RCC 7860 (cell line): ENCODE measurements at places on chromosomes 6 and 20.

DNA sequence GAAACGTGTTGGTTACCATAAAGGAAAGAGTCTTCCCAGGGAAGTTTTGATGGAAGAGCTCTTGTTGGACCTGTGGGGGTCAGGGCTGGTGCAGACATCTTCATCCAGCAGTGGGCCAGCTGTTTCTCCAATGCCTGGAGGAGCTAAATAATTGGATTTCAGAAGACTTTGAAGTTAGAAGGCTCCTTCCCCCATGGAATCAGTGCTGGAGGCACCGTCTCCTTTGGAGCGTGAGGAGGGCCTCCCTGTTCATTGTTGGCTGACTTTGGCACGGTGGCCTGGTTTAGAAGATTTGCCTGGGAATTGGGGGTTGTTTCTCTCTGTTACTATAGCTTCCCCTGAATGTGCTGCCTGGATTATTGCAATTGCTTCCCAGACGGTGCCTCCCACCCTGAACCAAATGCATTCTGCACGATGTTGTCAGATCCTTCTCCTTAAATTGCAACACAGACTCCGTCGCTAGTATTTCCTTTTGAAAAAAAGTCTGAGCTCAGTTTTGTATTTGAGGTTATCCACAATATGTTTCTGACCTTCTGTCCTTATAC lies 27.7 kb upstream of the KCNG1 start:
- no peak for DNase-seq

- no peak for DNase-seq
These were observed 6.7 kb upstream of the EMILIN3 start for GRCh38 chr20:41373251-41373783.

DNA sequence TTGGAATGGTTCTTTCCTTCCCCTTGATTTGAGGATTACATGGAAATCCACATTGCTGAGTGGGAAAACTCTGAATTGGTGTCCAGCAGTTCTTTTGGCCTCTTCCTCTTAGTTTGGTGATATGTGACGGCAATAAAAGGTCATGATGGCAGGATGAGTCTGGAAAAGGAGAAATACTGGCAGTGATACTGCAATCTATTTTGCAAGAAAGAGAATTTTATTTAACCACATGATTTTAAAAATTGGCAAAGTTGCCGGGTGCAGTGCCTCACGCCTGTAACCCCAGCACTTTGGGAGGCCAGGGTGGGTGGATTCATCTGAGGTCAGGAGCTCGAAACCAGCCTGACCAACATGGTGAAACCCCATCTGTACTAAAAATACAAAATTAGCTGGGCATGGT lies 73.1 kb downstream of the ADTRP start:
- DNase-seq: no peak

- no peak for DNase-seq
These were observed 8.0 kb downstream of the CST3 start for GRCh38 chr20:23629542-23630391.

DNA sequence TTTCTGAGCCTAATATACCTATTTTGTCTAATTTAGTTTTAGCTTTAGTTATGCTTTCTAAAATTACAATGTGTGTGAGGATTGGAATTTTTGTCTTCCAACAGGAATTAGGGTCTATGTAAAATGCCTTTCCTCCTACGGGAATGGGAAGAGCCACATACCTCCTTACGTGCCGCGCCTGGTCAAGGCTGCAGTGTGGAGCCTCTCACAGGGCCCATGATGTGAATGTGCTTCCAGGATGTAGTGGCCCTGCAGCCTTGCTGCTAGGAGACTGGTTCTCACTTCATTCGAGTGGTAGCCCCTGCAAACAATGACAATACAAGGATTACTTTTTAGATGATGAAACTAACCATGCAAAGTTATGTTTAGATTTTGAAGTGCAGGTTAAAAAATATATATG lies 110.2 kb downstream of the SOBP start:
- DNase-seq: no peak

DNA sequence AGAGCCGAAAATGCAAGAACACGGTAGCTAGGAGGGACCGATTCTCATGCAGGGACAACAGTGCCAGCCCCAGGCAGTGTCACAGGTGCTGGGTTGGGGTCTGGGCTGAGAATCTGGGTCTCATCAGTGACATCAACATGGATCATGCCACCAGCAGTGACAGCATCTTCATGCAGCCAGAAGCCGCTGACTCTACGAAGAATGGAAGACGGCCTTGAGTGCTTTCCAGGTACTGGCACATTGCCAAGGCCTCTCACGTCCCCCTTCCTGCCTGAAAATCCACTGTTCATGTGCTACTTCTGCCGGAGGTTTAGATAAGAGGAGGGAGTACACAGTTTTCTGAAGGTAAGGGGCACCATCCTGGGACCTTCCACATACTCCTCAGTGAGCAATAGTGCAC lies 141.1 kb upstream of the FOXQ1 start:
- no peak for DNase-seq

GRCh38 chr6:117947234-117947633 lies 40.2 kb downstream of the SLC35F1 start:
- DNase-seq: no peak

DNA sequence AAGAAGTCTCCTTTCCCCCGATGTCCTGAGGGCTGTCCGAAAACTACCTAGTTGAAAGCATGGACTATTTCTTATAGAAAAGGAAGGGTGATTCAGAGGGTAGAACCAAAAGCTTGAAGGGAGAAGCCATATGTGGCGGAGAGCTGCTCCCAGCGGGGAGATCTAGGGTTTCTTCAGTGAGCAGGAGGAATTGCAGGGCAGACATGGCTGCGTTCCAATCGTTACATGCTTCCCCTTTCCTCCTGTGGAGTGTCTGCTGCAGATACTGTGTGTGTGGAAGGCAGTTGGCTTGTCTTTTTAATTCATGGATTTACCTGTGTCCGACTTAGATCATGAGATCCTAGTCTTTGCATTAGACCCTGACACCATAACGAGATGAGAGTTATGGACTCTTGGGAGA lies 799.5 kb downstream of the QKI start:
- no peak for DNase-seq

DNA sequence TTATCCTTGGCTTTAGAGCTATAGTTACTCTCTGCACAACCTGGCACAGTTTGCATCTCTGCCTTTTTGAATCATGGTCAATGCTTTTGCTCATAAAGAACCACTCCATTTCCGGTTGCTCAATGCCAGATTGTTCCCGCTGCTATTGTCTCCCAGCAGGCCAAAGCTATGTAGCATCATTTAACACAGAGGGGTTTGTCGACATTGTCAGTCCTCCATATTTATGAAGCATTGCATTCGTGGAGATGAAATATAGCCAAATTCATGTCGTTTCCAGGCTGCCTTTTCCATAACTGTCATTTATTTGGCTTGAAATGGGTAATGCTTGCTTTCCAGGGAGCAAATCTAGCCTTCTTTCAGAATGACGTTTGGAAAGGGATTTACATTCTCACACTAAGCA lies 598.8 kb downstream of the EPHA7 start:
- no peak for DNase-seq

DNA sequence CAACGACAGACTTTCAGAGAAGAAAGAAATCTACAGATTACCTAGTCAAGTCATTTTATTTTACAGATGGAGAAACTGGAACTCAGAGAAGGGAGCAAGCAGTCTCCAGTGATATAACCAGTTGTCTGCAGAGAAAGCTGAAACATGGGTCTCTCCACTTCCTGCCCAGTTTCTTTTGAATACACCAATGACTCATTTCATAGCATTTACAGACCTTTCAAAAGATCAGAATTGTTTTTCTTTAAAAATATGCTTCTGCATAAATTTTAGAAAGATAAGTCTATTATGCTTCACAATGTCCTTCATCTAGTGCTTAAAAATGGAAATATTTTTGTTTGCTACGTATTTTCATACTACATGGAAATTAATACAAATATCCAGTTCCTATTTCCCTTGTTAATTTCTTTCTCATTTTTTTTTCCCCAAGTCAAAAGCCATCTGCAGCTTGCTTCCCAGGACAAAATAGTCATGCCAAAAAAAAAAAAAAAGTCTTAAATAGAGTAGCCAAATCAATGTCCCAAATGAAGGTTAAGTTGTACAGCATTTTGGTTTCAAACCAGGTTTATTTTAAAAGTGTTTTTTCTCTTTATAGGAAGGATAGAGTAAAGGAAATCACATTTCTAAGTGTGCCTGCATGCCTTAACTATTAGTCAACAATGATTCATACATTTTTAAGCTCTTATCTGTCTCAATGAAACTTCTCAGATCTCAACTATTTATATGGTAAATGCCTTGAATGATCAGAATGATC lies 36.9 kb downstream of the ARHGAP18 start:
- DNase-seq: peak; percentile 83

- DNase-seq: no peak
These were observed 726 bp upstream of the EMILIN3 start for GRCh38 chr20:41367393-41367695.

- DNase-seq: no peak
These were observed 31.7 kb upstream of the OSTM1 start for GRCh38 chr6:108106261-108106660.

DNA sequence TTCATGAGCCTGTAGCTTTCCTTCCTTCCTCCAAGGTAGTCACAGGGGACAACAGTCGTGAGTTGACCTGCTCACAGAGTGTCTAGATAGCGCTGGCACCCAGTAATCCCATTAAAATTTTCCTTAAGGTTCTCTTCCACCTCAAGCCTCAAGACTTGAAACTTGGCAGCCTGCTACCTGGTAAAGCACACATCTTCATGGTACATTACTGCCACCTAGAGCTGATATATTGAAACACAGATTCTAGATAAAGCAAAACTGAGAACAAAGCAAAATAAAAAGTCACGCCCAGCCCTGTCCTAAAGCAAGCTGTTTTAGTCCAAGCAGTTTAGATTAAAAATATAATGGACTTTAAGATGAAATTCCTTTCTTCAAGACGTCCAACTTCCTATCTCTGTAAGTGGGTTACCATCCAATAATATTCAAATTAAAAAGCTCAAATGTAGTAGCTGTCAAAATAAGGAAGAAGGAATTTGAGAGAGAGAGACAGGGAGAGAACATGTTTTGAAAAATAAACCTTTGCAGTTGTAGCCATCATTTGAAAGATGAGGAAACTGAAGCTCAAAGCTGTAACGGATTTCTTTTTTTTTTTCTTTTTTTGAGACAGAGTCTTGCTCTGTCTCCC lies 50.7 kb upstream of the CD83 start:
- DNase-seq: peak; percentile 61

GRCh38 chr20:20073801-20074371 lies 21.6 kb downstream of the CFAP61 start:
- DNase-seq: no peak

DNA sequence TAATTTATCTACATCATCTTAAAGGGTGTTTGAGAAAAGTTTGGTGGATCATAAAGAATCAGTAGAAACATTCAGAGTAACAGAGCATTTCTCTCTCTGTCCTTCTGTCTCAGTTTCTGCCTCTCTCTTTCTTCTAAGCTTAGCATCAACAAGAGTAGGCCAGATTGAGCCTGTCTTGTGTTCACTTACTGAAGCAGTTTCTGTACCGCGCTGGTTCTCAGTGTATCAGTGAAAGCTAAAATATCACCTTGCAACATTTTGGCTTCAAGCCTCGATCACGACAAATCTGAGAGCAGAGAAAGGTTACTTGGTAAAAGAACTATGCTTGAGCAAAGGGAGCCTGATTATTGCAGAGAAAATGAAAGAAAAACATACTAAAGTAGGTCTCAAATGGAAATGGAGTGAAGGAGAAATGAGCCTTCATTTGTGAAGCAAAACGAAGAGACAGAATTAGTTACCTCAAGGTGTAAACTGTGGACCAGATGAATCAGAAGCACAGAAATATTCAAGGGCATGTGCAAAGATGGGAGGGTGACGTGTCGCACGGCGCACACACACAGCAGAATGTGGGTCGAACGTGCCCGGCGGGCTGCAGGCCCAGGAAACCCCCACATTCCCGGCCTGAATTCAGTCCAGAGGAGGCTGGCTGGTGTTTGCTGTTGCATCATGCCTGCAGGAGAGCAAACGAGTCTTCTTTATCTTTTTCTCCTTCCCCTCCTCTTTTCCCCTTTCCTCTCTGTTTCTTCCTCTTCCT lies 509.3 kb downstream of the QKI start:
- no peak for DNase-seq

DNA sequence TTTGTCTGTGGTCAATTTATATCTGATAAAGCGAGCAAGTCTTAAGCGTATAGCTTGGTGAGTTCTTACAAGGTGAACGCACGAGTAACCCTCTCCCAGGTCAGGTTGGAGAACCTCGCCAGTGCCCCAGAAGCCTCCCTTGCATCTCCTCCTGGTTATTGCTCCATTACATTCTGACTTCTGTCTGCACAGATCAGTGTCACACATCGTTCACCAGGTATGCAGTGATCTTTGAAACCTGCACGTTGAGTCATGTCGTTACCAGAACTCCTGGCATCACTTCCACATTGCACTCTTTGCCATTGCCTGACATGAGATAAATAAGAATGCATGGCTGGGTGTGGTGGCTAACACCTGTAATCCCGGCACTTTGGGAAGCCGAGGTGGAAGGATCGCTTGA lies 44.2 kb downstream of the AKAP12 start:
- no peak for DNase-seq

- no peak for DNase-seq
These were observed 735.7 kb downstream of the KIF16B start for GRCh38 chr20:15837563-15837962.

- DNase-seq: peak; percentile 22
These were observed 1.7 kb downstream of the HLA-DOB start for GRCh38 chr6:32815115-32815514.

- no peak for DNase-seq
These were observed 17.0 kb downstream of the ADGRB3 start for GRCh38 chr6:68652117-68652536.

DNA sequence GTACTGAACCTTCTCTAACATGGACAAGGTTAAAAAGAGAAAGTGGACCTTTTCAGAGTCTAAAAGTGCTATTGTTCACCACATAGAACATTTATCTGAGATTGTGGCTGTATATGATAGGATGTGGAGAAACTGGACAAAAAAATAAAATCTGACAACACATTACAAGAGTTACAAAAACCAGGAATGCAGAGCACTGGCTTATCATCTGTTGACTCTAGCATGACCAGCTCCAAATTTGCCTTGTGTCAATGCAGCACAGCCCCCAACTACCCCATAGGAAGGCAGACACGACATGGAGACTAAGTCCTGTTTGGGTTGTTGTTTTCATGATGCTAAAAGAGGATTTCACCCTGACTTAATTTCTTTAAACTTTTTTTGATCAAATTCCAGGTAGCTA lies 436.9 kb upstream of the MARCKS start:
- DNase-seq: no peak

GRCh38 chr20:54654450-54654849 lies 179.1 kb downstream of the DOK5 start:
- no peak for DNase-seq

- no peak for DNase-seq
These were observed 140.3 kb downstream of the COL12A1 start for GRCh38 chr6:75065523-75065922.

GRCh38 chr6:90303039-90303438 lies 6.4 kb upstream of the BACH2 start:
- DNase-seq: no peak
